ENCODE measurements at places on chromosomes 12 and 14. TPM values are rescaled to one million over a fixed set of nuclear protein-coding genes. Genes with fewer than 3 reads are reported as not detected.

Gene EIF2B2
- total RNA-seq: 37.1 TPM

Gene SERPINA1
- not detected for total RNA-seq

Gene NINJ2
- 3.1 TPM for total RNA-seq

Gene MYRFL
- under 0.01 TPM for total RNA-seq
